ENCODE measurements at places on chromosomes 3 and 15.

- no peak for DNase-seq
Observed at GRCh38 chr3:176798680-176799079, 398.6 kb downstream of the TBL1XR1 start.

DNA sequence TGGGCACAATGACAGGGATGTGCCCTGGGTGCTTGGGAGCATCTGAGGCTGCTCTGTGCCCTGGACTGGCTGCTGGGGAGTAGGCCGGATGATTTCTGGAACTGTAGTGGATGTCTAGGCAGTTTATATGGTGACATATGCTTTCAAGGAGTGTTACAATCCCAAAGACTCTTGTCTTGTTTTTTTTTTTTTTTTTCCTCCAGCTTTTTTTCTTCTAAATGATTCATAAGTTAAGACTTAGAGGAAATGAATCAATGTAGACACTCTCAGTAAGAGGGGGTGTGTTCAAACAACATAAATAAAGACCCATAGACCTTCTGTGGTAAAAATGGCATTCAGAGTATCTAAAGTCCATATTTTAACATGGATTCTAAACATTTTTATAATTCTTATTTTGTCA, 706.1 kb upstream of the GOLIM4 start:
- DNase-seq = no peak

GRCh38 chr3:119817583-119818363, 35.9 kb downstream of the NR1I2 start:
- DNase-seq = no peak

- DNase-seq = no peak
Observed at GRCh38 chr3:74167926-74168325, 446.5 kb downstream of the CNTN3 start.

DNA sequence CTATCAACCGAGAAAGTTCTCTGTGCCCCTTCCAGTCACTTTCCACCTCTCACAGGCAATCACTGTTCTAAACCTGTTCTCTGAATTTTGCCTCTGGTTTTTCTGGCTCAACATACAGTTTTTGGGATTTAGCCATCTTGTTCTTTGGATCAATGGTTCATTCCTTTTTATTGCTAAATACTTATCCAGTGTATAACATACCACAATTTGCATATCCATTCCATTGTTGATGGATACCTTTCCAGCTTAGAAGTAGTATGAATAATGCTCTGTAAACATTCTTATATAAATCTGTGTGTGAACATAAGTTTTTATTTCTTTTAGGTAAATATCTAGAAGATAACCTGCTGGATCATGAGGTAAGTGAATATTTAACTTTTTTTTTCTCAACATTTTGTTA, 87.8 kb upstream of the FNDC3B start:
- no peak for DNase-seq

GRCh38 chr3:155737844-155738460, 6.9 kb downstream of the PLCH1 start:
- no peak for DNase-seq

DNA sequence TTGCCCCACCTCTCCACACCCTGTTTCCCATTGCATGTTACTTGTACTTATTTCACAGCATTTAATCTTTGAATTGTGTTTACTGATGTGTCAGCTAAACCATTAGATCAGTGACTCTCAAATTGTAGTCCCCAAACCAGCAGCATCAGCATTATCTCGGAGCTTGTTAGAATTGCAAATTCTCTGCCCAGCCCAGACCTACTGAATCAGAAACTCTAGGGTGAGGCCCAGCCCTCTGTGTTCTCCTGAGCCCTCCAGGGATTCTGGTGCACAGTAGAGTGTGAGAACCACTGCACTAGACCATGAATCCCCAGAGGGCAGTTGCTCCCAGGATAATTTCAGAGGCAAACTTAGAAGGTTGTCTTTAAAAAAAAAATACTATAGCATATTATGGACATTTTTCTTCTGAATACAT, 13.0 kb downstream of the PLD1 start:
- no peak for DNase-seq

- no peak for DNase-seq
Observed at GRCh38 chr15:85718981-85719380, 75.7 kb downstream of the KLHL25 start.

GRCh38 chr3:115651087-115651486, 27.8 kb downstream of the GAP43 start:
- no peak for DNase-seq

DNA sequence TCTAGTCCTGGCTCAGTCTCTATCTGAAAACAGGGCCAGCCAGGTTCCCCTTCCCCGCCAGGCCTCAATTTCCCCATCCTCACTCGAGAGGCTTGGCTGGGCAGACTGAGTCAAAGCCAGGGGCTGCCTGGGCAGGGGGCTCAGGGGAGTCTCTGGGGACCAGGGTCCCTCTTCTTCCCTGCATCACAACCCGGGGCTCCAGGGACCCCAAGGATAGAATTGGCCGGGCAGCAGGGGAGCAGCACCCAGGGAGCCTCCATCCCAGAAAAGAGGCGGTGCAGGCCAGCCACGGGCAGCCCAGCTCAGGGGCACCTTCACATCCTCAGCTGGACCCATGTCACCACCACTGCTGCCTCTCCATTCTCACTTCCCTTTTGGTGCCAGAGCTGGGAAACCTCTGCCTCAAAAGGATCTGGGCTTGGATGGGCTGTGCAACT, 13.3 kb upstream of the PLXND1 start:
- DNase-seq = no peak

- DNase-seq = no peak
Observed at GRCh38 chr3:127448671-127449070, 141.9 kb downstream of the TPRA1 start.

DNA sequence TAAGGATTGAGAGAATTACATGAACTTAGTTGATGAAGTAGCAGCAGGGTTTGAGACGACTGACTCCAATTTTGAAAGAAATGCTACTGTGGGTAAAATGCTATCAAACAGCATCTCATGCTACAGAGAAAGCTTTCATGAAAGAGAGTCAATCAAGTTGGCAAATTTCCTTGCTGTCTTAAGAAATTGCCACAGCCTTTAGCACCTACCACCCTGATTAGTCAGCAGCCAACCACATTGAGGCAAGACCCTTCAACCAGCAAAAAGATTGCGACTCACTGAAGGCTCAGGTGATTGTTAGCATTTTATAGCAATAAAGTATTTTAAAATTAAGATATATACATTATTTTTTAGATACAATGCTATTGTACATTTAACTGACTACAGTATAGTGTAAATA, 80.9 kb downstream of the RAP2B start:
- no peak for DNase-seq

DNA sequence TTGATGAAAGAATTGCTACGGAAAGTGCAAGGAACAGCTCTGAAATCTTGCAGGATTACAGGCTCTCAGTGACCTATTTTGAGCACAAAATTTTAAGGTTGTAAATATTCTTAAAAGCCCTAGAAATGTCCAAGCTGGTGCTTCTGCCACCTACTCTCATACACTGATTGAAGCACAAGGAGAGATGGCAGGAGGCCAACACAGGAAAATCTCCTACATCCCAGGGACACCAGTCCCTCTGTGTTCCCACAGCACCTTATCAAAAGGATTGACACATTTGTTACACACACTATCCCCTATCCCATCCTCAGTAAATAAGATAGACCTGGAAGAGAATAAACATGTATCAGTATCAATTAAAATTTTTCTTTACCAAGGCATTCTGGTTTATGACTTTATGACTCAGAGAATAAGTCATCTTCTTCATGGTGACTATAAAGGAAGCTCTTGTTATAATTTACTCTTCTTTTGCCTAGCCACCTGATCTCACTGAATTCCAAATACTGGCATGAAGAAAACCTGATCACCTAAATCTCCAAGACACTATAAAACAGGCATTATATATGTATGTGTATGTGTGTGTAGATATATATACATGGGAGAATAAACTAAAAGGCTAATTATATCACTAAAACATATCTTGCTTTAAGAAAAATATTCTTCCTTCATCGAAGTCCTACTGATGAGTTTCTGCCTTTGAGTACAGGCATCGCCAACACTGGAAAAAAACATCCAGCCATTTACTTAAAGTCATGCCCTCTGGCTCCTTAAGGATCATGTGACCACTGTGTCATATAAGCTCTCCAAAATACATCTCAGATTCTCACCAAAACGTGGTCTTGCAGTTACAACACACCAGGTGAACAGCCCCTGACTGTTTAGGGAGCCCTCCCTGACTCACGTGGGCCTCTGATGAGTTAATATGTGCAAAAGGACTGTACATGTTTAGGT, 208.1 kb upstream of the NR2F2 start:
- DNase-seq = no peak

DNA sequence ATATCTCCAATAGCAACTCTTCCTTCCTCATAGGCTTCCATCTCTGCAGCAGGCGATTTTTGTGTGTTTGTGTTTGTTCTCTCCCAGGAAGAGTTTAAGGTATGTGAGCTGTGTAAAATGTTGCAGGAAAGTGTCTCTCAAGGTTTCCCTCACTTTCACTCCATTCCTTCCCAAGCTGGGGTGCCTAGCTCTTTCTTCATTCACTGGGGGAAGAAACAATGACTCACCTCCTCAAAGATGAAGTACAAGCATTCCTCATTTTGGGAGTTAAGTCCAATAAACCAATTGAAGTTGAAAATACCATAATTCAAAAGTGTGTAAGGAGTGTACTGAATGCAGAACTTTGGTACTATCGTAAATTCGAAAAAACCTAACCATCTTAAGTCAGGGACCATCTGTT, 422.7 kb upstream of the CFAP20DC start:
- DNase-seq = no peak

DNA sequence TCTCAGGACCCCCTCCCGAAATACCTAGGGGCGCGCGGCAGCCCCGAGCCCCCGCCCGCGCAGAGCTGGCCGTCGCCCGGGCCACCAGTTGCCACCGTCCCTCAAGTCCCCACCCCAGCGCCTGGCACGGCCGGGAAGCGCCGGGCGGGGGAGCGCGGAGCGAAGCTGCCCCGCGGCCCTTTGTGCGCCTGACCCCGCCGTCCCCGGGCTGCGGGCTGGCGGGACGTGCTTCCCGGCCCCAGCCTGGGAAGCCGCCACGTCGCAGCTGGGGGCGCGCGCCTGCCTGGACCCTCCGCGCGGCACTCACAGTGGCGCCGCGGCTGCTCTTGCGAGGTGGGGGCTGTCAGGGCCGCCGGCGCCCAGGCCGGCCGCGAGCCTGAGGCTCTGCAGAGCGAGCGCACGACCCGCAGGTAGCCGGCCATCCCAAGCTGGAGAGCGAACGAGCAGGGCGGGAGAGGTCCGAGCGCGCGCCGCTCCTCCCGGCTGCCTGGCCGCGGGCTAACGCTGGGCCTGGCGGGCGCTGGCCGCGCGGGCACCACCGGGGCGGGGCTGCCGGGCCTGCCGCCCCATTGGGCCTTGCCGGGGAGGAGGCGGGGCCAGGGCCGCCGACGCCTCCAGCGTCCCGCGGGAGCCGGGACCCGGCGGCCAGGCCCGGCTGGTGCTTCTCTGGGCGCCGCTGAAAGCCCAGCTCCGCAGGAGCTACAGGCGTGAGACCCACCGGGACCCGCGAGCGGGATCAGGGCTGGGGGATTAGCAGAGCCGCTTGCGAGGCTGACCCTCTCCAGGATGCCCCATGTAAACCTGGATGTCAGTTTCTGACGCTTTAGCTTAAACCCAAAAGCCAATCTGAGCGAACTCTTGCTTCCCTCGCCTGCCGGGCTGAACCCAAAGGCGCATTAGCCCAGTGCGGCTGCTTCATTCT, at the start of gene IDH2:
Gene IDH2, minus strand, starts transcription at position 500 of the 922 bp plus-strand sequence. Its CDS starts 78 bp downstream, at position 422.
- no peak for DNase-seq

- DNase-seq = no peak
Observed at GRCh38 chr15:92449476-92449875, 55.8 kb downstream of the ST8SIA2 start.

DNA sequence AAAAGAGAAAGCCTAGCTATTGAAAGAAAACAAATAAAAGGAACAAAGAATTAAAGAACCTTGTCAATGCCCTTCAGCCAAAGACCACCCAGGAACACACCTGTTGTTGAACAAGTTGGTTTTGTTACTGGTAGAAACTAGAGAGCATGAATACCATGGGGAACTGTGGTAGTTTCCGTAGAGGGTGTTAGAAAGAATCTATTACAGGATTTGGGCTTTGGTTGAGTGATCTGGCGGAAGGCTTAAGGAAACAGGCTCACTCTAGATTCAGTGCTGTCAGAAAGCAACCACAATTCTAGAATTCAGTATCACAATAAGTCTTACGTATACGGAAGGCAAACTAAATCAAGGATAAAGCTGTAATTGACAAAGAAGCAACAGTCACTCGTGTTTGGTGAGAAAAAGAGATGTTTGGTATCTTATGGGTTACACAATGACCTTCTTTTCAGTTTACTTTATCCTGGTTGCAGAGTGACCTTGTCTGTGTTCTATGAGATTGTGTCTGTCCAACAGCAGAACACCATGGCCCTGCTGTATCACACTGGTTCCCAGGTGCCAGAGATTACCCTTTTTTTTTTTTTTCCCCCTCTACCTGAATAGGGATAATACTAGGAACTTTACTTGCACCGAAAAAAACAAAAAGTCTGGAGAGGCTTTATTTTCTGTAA, 265.9 kb downstream of the SHQ1 start:
- no peak for DNase-seq

GRCh38 chr3:125154800-125155269, 57.7 kb downstream of the SLC12A8 start:
- no peak for DNase-seq

DNA sequence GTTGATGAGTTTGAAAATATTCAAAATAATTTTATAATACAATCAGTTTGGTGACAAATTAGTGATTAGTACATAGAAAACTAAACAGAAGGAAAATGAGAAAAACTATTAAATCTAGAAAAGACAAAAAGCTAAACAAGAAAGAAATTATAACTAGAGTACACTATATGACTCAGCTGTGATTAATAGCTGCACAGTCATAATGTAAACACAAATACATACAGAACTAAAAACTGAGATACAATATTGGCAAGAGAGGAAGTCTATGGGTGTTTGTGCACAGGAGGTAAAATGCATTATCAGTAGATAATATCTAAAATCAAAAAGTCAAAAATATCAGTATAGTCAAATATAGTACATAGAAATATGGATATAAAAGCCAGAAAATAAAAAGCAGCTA, 80.7 kb upstream of the PCSK6 start:
- DNase-seq = no peak

DNA sequence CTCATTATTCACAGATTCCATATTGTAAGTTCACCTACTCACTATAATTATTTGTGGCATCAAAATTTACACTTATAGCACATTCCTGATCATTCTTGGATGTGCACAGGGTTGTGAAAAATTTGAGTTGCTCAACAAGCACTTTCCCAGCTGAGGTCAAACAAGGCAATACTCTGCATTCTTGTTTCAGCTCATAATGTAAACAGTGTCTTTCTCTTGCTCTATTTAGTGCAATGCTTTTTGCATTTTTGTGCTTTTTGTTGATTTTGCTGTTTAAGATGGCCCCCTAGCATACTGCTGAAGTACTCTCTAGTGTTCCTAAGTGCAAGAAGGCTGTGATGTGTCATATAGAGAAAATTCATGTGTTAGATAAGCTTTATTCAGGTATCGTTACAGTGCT, 66.7 kb upstream of the TNIK start:
- DNase-seq = no peak

All from activated CD8-positive, alpha-beta memory T cell treated with anti-CD3 and anti-CD28 coated beads for 1 hour (primary cell).